ENCODE measurements at places on chromosomes 3 and 15.

- no peak for DNase-seq
Measured at GRCh38 chr15:70212963-70213315, 115.2 kb upstream of the TLE3 start.

DNA sequence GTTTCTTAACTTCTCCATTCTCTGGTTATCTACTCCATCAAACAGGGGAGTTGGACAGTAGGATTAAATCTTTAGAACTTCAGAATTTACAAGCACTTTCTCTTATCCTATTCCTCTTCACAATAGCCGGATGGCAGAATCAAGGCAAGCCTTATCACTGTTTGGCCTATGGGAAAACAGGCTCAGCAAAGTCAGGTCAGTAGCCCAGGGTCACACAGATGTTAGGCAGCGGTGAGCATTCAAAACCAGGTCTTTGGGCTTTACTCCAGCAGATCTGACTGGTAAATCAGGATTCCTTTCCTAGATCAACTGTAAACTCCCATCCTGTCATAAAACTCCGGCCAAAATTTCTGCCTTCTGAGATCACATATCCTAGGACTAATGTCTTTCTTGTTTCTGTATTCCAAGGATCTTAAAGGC lies 258.4 kb downstream of the OPA1 start:
- DNase-seq, result no peak

DNA sequence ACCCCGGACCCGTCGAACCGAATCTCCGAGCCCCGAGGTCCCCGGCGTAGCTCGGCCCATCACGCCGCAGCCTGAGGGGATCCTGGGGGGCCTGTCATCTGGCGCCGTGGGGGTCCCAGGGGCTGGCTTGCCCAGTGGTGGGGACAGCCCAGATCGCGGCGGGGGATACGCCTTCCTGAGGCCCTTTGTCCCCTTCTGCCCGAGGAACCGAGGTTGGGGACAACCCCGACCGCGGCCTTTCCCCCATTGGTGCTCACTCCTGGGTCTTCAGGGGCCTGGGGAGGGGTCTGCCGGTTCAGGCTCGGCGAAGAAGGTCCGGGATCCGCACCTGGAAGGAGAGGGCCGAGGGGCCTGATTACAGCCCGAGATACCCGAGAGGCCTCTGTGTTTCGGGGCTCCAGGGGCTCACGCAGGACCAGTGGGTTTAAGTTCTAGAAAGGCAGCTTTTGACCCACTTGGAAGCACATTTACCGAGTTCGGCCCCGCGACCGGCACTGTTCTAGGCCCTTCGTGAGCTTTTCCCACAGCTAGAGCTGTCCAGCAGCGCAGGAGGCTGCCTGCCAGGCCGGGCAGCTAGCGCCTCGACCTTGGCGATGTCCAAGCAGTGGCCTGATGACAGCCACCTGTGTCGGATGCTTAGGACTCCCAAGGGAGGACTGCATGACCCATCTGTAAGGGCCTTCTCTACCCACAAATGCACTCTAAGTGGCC lies 504 bp downstream of the ABHD2 start:
- DNase-seq, result no peak

GRCh38 chr3:181174676-181175233 lies 185.2 kb upstream of the DNAJC19 start:
- DNase-seq, result no peak

GRCh38 chr3:71454512-71455403 lies 128.8 kb downstream of the FOXP1 start:
- no peak for DNase-seq

DNA sequence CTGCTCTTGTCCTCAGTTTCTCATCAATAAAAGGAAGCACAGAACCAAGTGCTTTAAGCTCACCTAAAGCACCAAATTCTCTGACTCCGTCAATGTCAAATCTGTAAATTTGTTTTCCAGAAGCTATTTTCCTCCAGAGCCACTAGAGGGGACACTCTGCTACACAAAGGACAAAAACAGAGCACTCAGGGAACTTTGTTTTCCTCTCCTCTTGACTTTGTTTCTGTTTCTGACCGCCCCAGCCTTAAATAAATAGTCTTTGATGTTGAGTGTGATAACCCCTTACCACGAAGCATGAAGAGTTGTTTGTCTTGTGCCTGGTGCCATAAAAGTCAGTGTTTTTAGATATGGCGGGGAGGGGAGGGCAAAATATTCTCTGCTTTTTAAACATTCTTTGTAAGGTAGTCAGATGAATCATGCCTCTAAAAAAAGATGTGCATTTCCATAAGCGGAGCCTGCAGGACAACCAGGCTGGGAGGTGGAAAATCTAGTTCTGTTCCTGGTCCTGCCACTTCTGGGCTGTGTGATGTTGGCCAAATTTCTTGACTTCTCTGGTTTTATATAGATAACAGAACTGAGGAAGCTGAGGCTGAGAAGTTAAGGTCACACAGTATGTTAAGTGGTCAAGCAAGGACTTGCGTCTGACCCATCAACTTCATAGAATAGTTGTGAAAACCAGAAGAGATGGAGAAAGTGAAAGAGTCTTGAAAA lies 7.3 kb upstream of the ZBTB38 start:
- no peak for DNase-seq

DNA sequence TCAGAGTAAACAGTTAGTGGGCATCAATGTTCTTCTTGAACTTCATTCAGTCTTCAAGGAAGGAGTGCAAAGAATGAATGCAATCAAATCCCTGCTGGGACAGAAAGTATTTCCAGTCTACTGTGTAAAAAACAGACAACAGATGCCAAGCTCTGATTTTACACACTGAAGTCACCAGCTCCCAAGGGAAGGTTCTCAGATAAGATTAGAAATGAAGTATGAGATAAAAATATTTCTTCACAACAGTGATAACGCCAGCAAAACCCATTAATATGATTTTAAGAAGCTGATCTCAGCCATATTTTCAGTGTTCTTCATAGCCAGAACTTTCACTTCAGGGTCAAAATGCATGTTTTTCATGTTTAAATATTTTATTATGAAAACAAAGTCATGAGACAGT lies 265.6 kb downstream of the CTNNB1 start:
- no peak for DNase-seq
